ENCODE measurements at places on chromosomes 5 and 9.

GRCh38 chr5:96657068-96657467 is 5.1 kb upstream of the CAST start:
- DNase-seq, result no peak

DNA sequence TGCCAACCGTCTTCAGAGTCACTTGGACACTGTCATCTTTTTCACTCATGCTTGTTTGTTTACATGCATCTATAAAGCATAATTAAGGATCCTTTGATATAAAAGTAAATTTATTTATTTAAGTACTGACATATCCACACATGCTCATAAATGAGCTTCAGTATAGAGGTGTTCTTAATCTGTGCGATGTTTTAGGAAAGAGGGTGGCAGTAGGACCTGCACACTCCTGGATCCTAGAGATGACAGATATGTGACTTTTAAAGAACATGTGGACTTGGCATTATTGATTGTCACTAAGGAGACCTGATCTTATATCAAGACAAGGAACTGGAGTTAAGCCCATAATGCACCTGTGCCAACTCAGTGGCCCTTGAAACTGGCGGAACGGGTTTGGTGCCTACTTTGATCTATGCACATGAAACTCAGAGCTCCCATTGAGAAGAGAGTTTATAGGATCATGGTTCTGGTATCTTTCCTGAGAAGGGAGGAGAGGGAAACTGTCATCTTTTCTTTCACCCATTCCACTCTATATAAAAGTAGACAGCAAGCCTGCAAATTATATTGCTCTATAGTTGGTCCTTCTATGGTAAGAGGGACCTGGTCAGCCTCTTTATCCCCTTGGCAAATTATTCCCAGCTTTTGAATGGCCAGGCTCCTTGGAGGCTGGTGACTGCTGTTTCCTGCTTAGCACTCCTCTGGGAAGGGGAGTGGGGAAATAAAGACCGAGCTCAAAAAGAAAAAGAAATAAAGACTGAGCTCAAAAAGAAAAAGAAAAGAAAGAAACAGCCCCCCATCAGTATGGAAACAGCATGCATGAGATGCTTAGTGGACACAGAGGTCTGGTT is 57.8 kb upstream of the LIFR start:
- no peak for DNase-seq

DNA sequence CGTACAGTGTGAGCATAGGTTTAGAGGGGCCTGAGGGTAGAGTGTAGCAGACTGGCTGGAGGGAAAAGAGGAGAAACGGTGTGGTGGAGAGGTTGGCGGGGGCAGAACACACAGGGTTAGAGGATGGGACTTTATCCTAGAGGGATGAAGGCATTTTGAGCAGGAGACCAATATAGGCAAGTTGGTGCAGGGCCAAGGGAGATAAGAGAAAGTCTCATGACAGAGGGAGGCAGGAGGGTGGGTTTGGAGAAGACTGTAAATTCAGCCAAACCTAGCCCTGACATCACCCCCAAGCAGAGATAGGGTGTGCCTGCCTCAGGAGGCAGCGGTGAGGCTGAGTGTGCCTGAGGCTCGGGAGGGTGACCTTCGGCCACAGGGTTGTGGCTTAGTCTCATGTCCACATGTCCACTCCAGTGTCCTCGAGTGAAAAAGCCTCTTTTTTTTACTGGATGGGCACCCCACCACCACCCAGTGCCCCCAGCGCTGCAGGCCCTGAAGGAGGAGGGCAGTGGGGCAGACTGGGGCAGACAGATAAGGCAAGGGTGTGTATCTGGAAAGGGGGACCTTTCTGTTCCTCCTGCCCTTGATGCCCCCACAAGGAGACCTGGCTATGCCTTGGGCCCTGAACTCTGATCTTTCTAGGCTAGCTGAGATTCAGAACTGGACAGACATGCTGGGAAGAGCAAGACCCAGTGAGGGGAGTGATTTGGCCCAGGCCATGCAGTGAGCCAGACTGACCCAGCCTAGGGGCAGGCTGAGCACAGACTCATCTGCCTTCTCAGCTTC is 108.7 kb downstream of the RGS3 start:
- DNase-seq, result no peak

GRCh38 chr9:14062586-14063221 is 251.2 kb downstream of the NFIB start:
- DNase-seq, result no peak

DNA sequence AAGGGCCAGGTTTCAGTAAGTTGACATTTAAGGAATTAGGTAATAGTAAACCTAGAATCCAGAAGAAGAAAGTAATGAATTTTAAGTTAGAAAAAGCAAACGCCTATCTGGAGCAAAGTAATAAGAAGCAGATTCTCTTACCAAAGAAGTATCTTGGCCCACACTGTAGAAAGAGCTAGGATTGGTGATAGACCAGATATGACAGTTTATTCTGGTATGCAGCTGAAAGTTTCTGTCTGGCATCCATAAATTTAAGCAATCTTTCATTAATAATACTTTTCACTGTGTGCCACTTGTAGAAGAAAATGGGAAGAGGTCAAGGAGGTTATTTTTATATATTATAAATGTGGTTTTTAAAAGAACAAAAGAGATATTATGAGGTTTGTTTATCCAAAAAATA is 3.0 kb downstream of the RECK start:
- no peak for DNase-seq

GRCh38 chr5:171342362-171343111 is 33.5 kb downstream of the TLX3 start:
- no peak for DNase-seq

- DNase-seq, result no peak
Measured at GRCh38 chr5:95993266-95993665, 31.6 kb upstream of the ELL2 start.

DNA sequence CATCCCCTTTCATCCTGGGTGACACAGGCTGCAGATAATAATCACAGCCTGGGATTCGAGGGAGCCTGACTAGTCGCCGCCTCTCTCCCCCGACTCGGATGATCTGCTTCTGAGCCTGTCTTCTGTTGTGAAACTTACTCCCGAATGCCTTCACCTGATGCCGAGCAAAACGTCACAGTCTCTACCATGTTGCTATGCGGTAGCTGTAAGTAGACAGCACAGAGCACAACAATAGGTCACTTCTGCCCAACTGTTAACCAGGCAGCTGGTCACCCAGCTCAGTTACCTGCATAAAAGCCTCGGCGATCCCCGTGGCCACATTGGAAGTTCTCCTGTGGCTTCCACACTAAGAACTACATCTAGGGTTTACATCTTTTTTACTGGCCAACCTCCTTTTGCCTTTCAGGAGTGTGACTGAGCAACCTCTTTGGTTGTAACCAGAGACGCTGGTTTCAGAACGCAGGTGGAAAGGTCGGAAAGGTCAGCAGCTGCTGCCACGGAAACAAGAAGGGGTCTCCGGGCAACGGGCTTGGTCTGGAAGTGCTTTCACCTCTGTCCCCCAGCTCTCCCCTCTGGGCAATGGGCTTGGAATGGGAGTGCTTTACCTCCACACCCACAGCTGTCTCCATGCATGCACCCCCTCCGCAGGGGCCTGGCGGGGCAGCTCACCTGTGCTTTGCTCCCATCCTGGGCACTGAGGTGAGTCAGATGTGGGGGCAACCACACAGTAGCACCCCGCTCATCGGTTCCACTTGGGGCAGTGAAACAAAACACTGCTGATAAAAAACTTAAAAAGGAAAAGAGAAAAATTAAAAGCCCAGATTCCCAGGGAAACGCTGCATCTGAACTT is 7.6 kb upstream of the PPP1R26 start:
- no peak for DNase-seq

- no peak for DNase-seq
Measured at GRCh38 chr9:77841739-77842386, 189.7 kb downstream of the GNAQ start.

GRCh38 chr5:139896718-139897117 is 101.1 kb downstream of the PSD2 start:
- no peak for DNase-seq

DNA sequence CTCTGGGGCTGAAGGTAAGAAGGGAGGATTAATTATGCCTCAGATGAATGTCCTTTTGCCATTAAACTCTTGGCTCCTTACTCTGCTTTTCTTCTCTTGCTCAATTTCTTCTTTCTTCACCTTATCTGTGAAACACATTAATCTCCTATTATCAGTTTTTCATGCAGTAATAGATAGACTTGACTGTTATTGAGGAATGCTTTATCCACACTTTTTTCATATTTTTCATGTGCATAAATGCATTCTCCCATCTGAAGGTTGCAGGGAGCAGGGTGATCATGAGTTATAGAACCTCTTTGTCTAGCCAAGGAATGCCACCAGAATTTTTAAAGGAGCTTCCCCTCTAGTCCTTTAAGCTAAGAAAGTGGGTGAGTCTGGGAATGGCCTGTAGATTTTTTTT is 66.4 kb upstream of the CD180 start:
- DNase-seq, result no peak

GRCh38 chr5:111132731-111133435 is 40.7 kb downstream of the WDR36 start:
- DNase-seq, result no peak

DNA sequence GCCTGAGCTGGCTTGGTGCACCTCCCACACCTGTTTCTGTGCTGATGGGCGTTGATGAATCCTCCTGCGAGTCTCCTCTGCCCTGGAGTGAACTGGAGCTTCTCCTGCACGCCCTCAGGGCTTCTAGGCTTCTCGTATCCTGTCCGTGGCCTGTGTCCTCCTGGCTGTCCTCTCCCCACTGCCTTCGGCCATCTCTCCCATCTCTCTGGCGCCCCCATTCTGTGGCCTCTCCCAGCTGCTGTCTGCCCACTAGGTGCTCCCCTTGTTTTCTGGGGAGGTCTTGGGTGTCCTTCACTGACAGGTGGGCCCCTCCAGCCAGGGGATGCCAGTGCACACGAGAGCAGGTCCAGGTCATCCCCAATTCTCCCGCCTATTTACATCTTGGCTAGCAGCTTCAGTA is 28.8 kb downstream of the AHRR start:
- DNase-seq, result no peak

DNA sequence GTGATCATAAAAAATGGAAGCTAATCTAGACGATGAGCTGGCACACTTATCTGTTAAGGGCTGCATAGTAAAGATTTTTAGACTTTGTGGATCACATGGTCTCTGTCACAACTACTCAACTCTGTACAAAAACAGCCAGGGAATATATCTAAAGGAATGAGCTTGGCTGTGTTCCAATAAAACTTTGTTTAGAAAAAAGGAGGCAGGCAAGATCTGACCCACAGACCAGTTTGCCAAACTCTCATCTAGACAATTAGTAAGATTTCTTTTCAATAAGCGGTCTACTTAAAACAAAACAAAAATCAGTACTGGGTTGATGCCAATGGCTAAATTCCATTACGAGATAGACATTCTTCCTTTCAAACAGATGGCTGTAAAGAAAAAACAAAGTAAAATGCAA is 53.0 kb upstream of the RETREG1 start:
- no peak for DNase-seq

DNA sequence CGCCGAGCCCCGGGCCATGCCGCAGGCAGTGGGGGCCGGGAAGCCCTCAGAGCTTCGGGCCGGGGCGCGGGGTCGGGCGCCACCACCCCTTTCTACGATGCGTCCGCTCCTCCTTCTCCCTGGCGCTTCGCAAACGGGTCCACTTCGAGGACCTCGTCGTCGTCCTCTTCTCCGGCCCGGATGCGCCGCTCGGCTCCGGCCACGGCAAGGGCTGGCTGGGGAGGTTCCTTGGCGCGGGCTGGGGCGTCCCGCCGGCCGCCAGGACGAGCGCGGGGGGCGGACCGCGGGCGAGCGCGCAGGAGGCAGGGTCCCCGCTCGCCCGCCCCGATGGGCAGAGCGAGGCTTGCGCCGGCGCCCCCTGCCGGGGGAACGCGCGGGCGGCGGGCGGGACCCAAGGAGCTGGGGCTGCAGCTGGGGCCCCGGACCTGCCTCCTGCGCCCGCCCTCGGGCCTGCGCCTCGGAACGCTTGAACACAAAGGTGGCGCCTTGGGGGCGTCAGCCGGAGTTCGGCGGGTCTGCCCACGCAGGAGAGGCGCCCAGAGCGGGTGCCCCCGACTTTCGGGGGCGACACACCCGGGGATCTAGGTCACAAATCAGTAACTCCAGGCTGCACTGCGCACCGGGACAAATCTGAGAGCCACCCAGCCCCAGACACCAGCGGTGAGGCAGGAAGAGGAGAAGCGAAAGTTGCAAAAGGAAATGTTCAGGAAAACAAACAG is at the start of gene ROR2:
Gene ROR2, minus strand, starts transcription at position 283 of the 719 bp plus-strand sequence.
- peak; percentile 11 for DNase-seq

GRCh38 chr5:72752909-72753308 is 63.6 kb upstream of the TNPO1 start:
- DNase-seq, result no peak

- no peak for DNase-seq
Measured at GRCh38 chr9:130939405-130940026, 469 bp upstream of the FIBCD1 start.

Measured in effector CD4-positive, alpha-beta T cell (primary cell).